NCI-H748 treated with DMSO at 0.1 percent for 48 hours (cell line): ENCODE measurements at places on chromosomes 16 and 17.

- DNase-seq = no peak
These were observed 7.0 kb downstream of the CRHR1 start for GRCh38 chr17:45791041-45791582.

DNA sequence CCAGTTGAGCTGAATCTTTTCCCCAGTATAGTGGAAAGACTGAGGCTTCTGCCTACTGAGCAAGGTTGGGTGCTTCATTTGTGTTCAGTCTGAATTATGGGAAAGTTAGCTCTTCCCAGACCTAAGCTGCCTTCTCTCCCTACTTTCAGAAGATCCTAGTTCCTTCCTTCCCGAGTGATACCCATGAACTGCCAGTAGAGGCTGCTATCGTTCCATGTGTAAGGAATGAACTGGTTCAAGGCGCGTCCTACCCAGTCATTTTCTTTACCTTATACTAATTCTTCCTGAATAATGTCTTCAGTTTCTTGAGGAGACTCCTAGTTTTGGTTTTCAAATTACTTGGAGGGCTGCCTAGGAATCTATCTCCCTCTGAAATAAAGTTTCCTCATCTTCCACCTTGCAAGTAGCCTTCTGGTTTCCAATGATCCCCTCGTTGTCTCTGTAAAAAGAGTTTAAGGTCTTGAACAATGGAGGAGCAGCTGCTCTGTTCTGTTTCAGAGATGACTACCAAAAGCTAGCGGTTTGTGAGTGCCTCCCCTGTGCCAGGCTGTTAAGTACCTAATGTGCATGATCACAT is 934 bp upstream of the AOC2 start:
- DNase-seq = peak; percentile 67

GRCh38 chr17:41967921-41968578 is 1.5 kb downstream of the CNP start:
- no peak for DNase-seq

DNA sequence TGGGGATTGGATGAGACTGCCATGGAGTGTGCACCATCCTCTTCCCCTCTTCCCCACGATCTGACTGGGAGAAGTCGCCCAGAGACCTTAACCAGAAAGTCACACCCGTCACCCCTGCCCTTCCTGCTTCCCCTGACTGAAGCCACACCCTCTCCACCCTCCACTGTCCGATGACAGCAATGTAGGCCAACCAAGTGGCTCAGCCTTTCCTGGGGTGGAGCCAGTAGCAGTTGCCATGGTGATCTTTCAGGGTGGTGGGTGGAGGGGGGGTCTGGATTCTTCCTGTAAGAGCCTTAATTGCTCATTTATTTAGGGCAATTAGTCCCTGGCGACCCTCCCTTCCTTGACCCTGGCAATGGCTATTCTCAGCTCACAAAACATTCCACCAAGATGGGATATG is 37.5 kb upstream of the PHB1 start:
- no peak for DNase-seq

DNA sequence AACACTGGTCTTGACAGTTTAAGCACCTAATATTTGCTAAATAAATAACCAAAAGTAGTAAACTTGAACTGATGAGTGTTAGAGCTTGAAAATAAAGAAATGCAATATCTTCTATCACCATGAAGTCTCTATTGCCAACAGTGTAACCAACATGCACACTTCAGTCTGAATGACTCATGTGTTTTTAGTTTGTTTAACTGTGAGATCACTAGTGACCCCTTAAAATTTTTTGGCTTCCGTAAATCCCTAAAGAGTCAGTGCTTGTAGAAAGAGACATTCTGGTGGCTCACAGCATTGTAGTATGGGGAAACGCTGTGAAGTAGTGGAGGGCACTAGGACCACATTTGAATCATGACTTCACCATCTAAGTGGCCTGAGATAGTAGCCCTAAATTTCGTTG is 341.1 kb downstream of the PMP22 start:
- DNase-seq = no peak

- no peak for DNase-seq
These were observed 9.5 kb upstream of the METTL22 start for GRCh38 chr16:8611886-8612600.

GRCh38 chr17:27565874-27566670 is 64.9 kb upstream of the LGALS9 start:
- DNase-seq = no peak

- DNase-seq = peak; percentile 61
These were observed at the start of gene HOXB2 for GRCh38 chr17:48545022-48545375. Gene HOXB2 (minus strand): TSS chr17:48545109. CDS start chr17:48544911, 198 bp downstream.

DNA sequence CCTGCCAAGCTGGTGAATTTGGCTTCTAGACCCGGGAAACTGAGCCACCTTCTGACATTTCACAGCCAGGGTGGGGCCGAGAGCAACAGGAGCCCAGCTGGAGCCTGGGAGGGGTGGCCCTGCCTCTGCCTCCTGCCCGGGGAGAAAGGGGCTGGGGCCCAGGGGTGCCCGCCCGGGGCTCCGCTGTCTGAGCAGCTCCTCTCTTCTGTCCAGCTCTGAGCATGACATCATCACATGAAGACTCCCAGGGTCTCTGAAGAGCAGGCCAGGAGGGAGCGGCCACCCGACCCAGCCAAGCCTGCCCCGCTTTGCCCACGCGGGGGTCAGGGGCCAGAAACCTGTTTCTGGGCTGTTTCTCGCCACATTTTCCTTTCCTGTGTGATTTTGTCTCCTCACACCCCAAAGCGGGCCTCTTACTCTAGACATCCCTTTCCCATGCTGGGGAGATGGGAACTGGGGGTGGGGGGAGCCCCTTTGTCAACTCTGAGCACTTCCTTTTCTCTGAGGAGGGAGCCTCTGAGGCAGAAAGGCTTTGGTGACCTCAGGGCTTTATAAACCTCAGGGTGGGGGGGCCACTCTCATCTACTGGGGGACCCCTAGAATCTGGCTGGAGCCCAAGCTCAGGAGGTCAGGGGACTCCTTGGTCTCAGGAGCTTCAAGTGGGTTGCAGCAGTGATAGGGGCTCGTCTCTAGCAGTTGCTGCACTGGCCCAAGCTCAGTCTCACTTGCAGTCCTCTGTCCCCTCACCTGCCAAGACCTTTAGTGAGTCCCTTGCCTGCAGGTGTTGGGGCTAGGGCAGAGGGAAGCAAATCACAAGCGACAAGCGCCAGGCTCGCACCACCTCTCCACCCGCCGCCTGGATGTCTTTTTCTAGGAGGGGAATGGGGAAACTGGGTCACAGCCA is 7.6 kb downstream of the UBALD2 start:
- DNase-seq = no peak

DNA sequence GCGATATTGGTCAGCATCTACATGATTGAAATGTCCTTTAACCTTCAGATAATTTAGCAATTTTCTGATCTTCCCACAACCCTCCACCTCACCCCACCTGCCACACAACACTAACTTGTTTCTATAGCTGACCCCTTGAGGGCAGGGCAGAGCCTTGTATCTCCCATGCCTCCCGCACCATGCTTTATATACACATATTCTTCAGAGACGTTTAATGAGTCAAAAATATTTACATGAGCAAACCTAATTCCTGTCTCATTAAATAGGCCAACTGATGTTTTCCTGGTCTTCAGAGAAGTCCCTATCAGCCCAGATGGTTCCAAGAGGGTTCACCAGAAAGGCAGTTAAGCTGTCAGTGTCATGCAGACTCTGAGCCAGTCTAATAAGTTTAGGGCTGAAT is 6.6 kb upstream of the DHRS7C start:
- no peak for DNase-seq

GRCh38 chr17:41519501-41520224 is 973 bp upstream of the KRT15 start:
- DNase-seq = peak; percentile 46

DNA sequence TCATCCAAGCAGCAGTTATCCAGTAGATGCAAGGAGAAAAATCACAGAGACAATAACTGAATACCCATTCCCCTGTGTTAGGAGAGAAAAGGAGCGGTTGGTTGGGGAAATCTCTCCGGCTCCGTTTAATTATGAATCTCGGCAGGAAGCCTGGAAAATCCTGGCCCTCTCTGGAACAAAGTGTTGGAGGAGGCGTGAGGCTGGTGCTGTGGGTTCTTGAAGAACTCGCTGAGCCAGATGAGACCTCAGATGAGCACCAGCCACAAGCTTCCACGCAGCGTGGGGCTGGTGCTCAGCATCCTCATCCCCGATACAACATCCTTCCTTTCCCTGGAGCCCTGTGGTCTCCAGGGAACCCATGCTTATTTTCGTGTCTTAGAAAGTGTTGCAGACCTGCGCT is 39.7 kb downstream of the CACNG4 start:
- no peak for DNase-seq

DNA sequence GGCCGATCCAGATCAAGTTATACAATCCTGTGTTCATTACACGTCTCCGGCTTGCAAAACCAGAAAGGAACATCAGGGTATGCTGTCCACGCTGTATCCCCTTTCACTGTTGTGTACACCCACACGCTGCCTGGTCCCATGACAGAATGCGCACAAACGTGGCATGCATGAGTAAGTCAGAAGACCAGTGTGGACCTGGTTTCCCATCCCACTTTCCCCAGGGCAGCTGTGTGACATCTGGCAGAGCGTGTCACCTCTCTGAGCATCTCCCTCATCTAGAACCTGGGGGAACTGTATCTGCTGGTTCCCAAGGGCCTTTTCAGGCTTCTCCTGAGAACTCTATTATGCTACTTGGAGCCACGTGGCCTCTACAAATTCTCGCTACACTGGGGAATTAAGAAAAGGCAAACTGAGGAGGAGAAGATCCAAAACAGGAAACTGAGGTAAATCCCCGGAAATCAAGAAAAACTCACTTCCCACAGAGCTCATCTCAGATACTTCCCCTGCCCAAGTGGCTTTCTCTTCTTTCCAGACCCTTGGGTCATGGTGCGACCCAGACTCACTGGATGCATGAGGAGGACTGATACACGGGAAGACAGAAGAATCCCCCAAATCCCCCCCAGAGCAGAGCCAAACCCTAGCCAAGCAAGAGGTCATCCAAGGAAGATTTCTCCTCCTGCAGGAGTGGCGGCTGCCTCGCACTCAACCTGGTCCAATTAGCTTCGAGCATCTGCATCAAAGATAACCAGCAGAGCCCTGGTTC is 139.3 kb downstream of the GAS7 start:
- no peak for DNase-seq

DNA sequence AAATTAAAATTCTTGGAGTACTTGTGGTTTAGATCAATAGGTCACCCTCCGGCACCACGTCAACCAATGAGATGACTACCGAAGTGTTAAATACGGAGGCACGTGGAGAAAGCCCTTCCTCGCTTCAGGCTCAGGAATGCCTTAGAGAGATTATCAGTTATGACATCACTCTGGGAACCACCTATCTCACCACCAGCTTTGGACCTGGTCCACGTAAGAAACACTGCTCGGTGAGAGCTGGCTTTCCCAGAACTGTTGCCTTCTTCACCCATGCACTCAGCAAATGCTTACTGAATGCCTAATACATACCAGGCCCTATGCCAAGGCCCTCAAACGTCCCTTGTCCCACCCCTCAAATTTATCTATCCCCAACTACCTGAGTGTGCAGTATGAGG is 71.3 kb downstream of the SMG6 start:
- DNase-seq = no peak

GRCh38 chr16:55478827-55479429 is at the start of gene MMP2:
Gene MMP2 (plus strand): TSS chr16:55479198. CDS start chr16:55479480, 282 bp downstream.
- no peak for DNase-seq

DNA sequence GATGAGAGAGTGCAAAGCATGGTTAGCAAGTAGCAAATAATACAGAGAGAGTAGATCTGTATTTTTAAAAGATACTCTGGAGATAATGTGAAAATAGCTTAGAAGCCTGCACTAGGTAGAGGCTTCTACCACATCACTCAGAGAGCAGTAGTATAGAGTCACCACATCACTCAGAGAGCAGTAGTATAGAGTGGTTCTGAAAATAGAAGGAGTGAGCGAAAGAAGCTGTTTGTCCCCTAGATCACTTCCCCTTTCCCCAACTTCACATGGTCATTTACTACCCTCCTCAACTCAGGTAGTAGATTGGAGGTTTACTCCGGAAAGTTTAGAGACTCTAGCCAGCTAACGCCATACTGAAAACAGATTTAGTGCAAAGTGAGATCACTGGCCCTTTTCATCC is 17.1 kb downstream of the DGKE start:
- DNase-seq = no peak

- no peak for DNase-seq
These were observed 40.9 kb upstream of the GSG1L start for GRCh38 chr16:28104404-28104803.

- no peak for DNase-seq
These were observed 107.9 kb upstream of the ZNF469 start for GRCh38 chr16:88274847-88275246.

- DNase-seq = peak; percentile 69
These were observed 13.4 kb downstream of the MFSD6L start for GRCh38 chr17:8785547-8786413.

DNA sequence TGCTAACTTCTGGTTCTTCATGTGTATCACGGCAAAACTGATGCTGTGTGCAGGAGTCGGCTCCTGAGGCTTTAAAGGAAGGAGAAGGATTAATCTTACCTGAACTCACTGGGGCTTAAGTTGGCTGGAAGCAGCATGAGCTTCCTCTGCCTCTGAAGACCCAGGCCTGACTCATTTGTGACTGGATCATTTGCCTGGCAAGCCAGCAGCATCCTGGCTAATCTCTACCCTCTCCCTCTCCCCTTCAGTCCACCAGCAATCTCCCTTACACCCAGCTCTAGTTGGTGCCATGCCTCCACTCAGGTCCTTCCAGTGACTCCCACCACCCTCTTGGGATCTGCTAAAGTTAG is 150.3 kb downstream of the IRX3 start:
- DNase-seq = no peak

- peak; percentile 86 for DNase-seq
These were observed 8.0 kb downstream of the ALOX12B start for GRCh38 chr17:8079291-8080207.

- peak; percentile 24 for DNase-seq
These were observed 238.0 kb downstream of the SNX29 start for GRCh38 chr16:12214509-12214908.

DNA sequence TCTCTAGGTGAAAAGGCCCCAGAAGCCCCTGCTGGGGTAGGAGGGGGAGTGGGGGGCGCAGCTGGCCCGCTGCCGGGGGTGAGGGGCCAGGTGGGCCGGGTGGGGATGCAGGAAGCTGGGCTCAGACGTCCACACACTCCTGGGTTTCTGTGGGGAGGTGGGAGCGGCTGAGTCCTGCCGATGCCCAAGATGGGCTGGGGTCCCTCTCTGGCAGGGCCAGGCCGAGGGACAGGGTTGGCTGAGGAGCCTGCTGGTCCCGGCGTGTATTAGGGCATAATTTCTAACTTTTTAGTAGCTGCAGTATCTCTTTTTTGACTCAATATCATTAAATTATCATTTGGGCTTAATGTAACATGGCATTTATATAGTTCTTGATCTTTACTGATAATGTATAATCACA is 121.4 kb upstream of the CORO6 start:
- no peak for DNase-seq

GRCh38 chr17:81646869-81647600 is 9.3 kb downstream of the PDE6G start:
- no peak for DNase-seq

GRCh38 chr16:72542102-72542501 is 370.1 kb upstream of the PMFBP1 start:
- no peak for DNase-seq
